Right ventricle myocardium superior (tissue), 1 donor: ENCODE measurements at places on chromosomes 1 and 21. TPM values are rescaled to one million over a fixed set of nuclear protein-coding genes. Genes with fewer than 3 reads are reported as not detected.

The RTCA gene
- total RNA-seq = 41.5 TPM

The SZT2 gene
- 26.8 TPM for total RNA-seq

- DNase-seq = no peak
These were observed 124.3 kb downstream of the DISC1 start for GRCh38 chr1:231750818-231751362.

DNA sequence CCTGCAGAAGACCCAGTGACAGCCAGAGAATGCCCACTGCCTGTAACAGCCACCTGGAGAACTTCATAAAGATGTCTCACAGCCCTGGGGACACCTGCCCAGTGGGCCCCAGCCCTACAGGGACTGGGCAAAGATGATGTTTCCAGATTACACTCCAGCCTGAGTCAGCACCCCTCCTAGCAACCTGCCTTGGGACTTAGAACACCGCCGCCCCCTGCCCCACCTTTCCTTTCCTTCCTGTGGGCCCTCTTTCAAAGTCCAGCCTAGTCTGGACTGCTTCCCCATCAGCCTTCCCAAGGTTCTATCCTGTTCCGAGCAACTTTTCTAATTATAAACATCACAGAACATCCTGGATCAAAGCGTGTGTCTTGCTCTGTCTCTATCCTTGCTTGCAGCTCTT, 14.7 kb upstream of the PINK1 start:
- no peak for DNase-seq
